ENCODE measurements at places on chromosomes 1 and 21. TPM values are rescaled to one million over a fixed set of nuclear protein-coding genes. Genes with fewer than 3 reads are reported as not detected.
A peak's percentile ranks its signal among the peaks of the same experiment; 100 is the strongest.

GRCh38 chr1:226867461-226868054 lies 2.9 kb upstream of the PSEN2 start:
- peak; percentile 78 for DNase-seq

Gene CAPN9
- total RNA-seq = not detected

Gene PAX7
- not detected for total RNA-seq

Gene CYP4A11
- total RNA-seq = not detected

Gene RPL11
- 973 TPM for total RNA-seq

Gene PTGFR
- 2.7 TPM for total RNA-seq

- DNase-seq = no peak
Observed at GRCh38 chr1:207867136-207868109, 43.5 kb downstream of the CD34 start.

DNA sequence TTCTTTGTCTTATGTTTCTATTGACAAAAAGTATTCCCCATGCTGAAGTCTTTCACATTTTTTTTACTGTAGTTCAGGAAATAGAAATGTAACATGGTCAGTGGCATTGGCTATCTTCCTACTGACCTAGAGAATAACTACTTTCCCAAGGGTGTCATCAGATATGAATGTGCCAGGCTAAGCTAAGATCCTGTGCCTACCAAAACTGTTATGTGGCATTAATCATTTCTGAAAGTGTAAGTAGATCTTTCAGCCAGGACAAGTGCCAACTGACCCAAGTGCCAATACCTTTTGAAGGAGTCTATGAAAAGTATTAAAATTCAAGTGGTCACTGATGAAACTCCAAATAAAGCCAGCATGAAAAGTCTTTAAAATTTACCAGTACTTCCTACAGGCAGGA lies 165.3 kb downstream of the TNFSF18 start:
- no peak for DNase-seq

GRCh38 chr21:41410767-41411448 lies 15.1 kb upstream of the MX1 start:
- DNase-seq = peak; percentile 53

DNA sequence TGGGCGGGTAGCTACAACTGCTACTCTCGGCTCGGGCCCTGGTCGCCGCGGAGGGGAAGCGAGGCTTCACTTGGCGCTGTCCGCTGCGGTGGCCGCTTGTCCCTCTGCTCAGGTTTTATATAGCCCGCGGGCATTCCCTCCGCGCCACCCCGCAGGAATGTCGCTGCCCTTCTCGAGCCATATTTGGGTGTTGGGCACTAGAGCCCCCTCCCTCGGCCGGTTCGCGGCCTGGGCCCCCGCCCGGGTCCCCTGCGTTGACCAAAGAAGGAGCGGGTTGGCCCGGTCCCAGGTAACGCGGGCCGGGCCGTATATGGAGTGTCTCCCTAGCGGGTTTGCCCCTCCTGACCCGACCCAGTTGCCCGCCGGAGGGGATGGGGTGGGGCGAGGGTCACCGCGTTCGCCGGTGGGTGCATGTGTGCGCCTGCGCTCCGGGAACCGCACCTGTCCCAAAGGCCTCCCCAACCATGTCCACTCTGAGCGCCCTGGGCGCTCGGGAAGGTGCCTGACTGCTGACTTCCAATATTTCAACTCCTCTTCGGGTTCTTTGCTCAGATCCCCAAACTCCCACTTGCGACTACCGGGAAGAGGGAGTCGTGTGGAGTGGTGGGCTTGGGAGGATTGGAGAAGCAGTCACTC lies at the start of gene ACTA1:
Gene ACTA1, minus strand, starts transcription at position 90 of the 636 bp plus-strand sequence. CDS start 979 bp downstream, outside the sequence.
- DNase-seq = no peak

DNA sequence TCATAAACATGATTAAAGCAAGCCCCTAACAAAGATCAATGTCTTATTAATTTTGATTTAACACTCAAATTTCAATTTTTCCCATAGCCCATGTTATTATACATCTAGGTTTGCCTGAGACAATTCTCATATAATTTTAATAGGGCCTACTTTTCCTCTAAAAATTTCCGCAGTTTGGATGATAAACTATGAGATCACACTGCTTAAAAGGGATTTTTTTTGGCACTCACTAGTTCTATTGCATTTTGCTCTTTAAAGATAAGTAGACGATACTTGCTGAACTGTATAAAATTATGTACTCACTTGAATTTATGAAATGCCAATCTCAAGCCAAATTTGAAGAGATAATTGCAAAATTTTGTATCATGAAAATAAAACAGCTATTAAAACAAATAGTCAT lies 480.4 kb upstream of the ZRANB2 start:
- no peak for DNase-seq

Gene CFHR1
- total RNA-seq = not detected

DNA sequence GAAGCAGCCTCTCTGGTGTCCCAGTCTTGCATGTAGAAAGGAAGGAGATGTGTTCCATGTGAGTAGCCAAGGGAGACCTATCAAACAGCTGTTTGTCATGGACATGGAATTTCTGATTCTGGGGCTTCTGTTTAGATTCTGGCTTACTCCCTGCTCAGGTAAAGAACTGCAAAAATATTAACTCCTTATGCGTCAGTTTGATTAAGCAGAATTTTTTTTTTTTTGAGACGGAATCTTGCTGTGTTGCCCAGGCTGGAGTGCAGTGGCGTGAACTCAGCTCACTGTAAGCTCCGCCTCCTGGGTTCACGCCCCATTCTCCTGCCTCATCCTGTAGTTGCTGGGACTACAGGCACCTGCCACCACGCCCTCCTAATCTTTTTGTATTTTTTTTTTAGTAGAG lies 6.8 kb downstream of the ARV1 start:
- no peak for DNase-seq

Gene RGS4
- 23.8 TPM for total RNA-seq

DNA sequence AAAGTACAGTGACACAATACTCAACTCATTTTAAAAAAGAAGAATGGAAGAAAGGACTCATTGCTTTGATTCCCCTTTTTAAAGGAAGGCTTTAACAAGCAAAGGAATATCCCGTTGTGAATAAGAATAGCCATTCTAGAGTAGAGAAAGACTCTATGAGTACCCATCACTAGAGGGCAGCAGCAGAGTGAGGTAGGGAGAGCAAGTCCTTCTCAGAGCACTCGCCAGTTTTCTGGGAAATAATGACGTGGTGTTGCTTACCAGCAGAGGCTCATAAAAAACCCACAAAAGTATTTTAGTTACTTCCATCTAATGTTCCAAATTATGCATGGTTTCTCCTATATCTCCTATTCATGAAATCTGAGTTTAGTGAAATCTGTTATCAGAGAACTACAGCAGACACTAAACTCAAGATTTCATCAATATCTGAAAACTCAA lies 74.6 kb downstream of the USP24 start:
- no peak for DNase-seq

DNA sequence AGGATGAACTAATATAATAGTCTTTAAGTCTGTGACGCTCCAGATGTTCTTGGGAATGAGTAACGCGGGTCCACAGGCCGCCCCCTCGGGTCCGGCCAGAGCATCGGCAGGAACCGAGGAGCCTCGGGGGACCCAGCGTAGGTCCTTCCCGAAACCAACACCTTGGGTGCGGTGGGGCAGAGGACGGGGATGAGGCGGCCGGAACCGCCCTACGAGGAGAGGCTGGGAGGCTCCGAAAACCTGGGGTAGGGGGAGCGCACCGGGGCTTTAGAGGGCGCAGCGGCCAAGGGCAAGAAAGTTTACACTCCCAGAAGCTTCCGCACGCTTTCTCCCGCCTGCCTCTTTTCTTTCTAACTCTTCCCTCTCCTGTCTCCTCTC lies 7.1 kb downstream of the DMRTA2 start:
- no peak for DNase-seq

DNA sequence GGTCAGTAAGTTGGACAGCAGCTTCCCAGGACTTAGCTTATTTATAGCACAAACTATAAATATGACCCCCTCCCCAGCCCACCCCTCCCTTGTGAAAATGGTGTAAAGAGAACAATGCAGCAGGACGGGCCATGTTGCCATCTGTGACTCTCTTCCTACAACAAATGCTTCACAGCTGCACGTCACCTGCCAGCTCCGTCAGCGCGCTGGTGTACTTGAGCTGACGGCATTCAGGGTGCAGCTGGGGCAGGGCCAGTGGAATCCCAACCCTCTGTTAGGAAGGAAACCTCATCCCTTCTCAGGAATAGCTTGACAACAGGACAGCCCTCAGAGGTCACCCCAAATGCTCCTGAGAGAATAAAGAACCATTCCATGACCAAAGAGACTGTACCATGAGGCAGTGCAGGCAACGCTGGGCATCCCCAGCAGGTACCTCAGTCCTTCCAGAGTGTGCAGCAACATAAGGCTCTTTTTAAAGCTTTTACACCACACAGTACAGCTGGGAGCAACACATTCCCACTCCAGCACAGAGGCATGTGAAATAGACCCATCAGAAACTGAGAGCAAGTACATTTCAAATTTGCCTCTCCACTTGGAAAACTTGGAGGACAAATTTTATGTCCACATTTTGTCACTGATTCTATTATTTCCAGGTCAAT lies 85.0 kb downstream of the ATP1A1 start:
- DNase-seq = peak; percentile 72

DNA sequence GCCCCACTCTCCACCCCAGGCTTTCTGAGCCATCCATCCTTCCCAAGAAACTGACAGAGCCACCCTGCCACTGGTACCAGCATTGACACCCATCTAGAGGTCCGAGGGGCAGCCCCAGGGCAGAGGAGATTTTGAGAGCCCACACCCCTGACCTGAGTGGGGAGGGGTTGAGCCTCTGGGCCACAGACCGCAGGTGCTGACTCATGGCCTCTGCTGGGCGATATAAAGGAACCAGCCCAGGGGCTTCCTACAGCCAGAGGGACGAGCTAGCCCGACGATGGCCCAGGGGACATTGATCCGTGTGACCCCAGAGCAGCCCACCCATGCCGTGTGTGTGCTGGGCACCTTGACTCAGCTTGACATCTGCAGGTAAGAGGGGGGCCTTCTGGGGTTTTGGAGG lies at the start of gene PADI4:
Gene PADI4, plus strand, starts transcription at position 252 of the 400 bp plus-strand sequence. Its CDS starts 26 bp downstream, at position 278.
- no peak for DNase-seq

DNA sequence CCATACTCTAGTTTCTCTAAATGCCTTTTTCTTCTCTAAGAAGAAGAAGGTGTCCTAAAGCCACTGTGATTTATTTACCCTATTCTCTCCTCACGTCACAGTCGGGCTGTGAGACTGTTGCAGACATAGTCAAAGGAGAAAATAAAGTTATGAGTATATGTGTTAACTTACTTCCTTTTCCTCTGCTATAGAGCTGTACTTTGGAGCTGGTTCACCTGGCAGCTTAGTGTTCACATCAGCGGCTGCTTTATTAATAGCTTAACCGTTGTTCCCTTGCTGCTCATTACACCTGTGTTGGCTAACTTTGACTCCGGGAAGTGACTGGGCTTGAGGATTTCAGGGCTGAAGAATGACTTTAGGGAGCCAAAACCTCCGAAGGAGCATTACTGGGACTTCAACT lies 3.6 kb downstream of the PFKFB2 start:
- DNase-seq = no peak

DNA sequence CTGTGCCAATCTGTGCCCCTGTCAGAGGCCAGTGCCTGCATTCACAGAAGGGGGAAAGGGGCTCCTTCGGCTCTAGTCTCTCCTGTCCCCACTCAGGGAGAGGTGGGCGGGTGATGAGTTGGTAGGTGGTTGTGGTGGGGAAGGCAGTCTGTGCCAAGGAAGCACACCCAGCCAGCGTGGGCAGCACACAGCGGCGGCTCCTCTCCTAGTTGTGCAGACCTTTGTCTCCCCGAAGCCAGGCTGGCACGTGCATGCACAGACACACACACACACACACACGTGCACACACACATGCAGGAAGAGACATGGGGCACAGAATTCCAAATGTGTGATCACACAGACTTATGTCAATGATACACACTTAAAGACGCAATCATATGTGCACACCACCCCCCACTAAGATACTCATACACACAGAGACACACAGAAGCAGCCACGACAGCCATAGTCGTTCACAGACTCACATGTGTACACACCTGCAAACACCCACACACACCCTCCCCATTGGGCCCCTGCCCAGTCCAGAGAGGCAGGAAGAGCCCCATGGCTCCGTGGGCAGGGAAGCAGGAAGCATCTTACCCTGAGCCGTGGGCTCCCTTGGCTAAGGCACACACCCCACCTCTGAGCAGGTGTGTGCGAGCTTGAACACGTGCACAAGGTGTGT lies 16.4 kb downstream of the RIMS3 start:
- DNase-seq = no peak

Gene IL23R
- total RNA-seq = not detected

DNA sequence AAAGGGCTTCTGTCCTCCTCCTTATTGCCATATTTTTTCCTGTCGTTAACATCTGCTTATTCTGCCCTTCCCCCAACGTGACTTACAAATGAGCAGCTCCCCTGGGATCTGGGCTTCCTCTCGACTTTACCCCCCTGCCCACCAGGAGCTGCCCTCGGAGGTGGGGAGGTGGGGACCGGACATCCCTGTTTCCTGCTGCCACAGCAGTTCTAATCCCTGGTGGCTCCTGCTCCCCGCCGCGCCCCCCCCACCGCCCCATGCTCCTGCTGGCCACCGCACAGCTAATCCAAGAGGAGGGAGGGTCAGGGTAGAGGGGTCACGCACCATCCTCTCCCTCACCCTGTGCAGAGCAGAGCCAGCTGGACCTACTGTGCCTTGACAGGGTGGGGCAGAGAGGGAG lies 4.4 kb upstream of the SLC27A3 start:
- DNase-seq = no peak

GRCh38 chr1:36905941-36906340 lies 128.4 kb downstream of the GRIK3 start:
- DNase-seq = peak; percentile 87

DNA sequence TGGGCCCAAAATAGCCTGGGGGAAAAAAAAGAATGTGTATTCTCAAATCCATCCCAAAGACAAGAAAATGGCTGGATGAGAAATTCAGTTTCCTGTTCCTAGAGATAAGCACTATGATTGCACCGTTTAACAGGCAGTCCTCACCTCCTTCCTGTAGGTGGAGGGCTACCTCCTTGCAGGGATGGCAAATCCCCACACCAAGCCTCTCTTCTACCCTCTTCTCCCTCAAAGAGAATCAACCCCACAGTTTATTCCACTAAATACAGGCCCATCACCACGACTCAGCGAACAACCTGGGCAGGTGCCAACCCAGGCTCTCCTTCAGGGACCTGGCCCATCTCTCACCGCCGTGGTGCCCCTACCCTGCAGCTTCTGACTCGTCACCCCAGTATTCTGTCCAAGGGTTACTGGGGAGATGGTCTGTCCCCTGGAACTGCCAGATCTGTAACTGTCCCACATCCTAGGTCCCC lies 3.4 kb upstream of the CHD5 start:
- DNase-seq = no peak

GRCh38 chr1:25861316-25862286 lies 2.3 kb upstream of the AUNIP start:
- DNase-seq = no peak

GRCh38 chr21:41899426-41900202 lies 20.5 kb upstream of the PRDM15 start:
- DNase-seq = no peak

Gene VASH2
- 1.9 TPM for total RNA-seq

Gene CASQ2
- 138 TPM for total RNA-seq

- DNase-seq = no peak
Observed at GRCh38 chr1:245908543-245908942, 598.5 kb downstream of the SMYD3 start.

- DNase-seq = no peak
Observed at GRCh38 chr1:74193908-74194307, 4.1 kb downstream of the LRRIQ3 start.

Data from esophagus muscularis mucosa (tissue), 4 donors.